Brain (organoid and tissue), 16 donors: ENCODE measurements at places on chromosomes 16 and 17. TPM values are rescaled to one million over a fixed set of nuclear protein-coding genes. Genes with fewer than 3 reads are reported as not detected.

The TMEM114 gene
- not detected for polyA plus RNA-seq

The KRT9 gene
- not detected for polyA plus RNA-seq

The KRT222 gene
- polyA plus RNA-seq = 1.4 TPM

The TBC1D3 gene
- not detected for polyA plus RNA-seq

The LGALS9B gene
- not detected for polyA plus RNA-seq

- DNase-seq = no peak
Observed at GRCh38 chr16:22347100-22347820, 27.2 kb downstream of the CDR2 start.

- DNase-seq = peak; percentile 81
Observed at GRCh38 chr17:9241371-9241712, 220.0 kb downstream of the NTN1 start.
